ENCODE measurements at places on chromosomes 4 and X.
A peak's percentile ranks its signal among the peaks of the same experiment; 100 is the strongest.

DNA sequence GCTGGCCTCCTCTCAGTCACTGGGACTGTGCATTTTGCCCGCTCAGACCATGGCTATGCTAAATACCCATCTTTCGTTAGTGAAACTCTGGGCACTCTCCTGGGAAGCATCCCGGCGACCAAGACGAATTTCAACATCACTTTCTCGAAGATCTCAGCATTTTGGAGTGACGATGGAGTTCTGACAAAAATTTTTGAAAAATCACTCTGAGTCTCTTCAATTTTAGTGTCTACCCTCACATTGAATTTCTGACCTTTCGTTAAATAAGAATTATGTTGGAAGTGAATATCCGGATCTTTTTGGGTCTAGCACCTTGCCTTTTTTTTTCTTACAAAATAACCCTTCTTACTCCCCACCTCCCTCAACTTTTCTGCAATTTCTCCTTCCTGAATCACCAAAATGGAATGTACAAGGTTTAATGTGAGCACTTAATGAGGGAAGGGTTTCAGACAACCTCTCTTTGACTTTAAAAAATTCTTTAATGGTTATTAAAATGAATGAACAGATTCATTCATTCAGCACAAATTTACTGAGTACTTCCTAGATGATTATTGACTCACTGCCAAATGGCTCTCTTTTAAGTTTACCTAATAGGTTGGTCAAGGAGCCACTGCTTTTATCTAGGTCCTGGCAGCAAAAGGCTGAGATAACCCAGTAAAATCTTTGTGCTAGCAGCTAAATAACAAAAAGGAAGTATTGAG is 746 bp upstream of the AADAT start:
- DNase-seq: no peak

- peak; percentile 69 for DNase-seq
Measured at GRCh38 chr4:38531141-38531727, 132.8 kb upstream of the KLF3 start.

- DNase-seq: no peak
Measured at GRCh38 chr4:4195354-4195753, 31.4 kb downstream of the OTOP1 start.

- no peak for DNase-seq
Measured at GRCh38 chr4:8267077-8267476, 2.5 kb upstream of the HTRA3 start.

GRCh38 chr4:82642331-82642730 is 80.5 kb upstream of the TMEM150C start:
- no peak for DNase-seq

DNA sequence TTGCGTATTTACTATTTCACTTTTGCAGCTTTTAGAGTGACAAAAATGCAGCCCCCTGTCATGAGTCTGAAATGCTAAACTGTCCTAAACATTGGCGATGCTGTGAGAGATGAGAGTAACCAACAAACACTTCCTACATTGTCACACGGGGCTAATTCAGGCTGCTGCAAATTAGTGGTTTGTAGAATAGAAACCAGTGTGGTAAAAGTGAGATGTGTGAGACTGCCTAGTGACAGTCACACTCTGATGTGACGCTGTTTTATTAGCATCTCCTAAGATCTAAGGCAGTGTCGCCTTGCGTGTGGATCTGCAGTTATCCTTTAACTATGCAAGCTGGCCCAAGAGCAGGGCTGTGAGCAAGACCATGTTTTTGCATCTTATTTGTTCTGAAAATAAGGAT is 800.2 kb upstream of the TENM3 start:
- DNase-seq: no peak

DNA sequence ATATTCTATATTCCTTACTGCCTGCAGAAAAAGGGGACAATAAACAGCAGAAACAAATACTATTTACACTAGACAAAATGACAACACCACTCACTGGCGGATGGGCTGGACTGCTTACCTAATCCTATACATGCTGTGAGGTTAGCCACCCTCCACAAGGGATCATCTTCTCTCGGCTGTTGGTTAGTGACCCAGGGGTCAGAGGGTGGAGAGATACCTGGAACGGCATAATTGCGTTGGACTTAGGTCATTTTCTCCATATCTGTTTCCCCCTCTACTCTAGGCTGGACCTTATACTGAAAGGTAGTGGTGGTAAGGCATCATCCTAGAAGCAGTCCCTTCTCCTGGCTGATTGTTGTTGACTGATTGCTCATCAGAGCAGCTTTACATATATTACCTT is 286.8 kb upstream of the UGT8 start:
- DNase-seq: no peak

- no peak for DNase-seq
Measured at GRCh38 chrX:17588303-17588702, 149.0 kb upstream of the SCML1 start.

- no peak for DNase-seq
Measured at GRCh38 chrX:70141373-70141772, 8.1 kb downstream of the IGBP1 start.

- no peak for DNase-seq
Measured at GRCh38 chr4:138869631-138870030, 145.9 kb upstream of the NOCT start.

DNA sequence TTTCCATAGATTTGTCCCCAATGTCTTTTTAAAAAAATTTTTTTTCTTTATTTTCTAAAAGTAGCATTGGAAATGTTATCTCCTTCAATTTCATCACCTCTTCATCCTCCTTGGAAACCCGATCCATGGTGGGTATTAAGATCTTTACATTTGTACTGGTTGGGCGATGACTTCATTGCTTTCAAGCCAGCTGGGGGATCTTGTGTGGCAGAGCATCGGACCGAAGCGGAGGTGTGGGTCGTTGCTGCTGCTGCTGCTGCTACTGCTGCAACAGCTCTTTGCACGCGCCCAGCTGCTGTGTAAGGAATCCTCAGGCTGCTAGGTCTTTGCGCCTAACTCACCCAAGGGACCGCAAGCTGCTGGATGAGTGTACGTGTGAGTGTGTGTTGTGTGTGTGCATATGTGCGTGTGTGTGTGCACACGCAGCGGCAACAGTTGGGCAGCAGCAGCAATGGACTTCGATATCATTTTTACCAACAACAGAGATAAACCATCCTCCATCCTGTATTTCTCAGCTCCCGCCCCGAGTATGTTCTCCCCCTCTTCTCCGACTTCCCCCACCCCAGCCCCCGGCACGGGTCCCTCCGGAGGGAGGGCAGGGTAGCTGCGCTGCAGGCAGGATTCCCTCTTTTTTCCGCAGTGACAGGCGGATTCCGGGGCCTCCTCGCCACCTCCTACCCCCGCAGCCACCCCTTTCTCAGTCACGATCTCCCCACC is 768 bp upstream of the CDKL5 start:
- no peak for DNase-seq

GRCh38 chrX:149284616-149285015 is 220.5 kb downstream of the IDS start:
- no peak for DNase-seq

DNA sequence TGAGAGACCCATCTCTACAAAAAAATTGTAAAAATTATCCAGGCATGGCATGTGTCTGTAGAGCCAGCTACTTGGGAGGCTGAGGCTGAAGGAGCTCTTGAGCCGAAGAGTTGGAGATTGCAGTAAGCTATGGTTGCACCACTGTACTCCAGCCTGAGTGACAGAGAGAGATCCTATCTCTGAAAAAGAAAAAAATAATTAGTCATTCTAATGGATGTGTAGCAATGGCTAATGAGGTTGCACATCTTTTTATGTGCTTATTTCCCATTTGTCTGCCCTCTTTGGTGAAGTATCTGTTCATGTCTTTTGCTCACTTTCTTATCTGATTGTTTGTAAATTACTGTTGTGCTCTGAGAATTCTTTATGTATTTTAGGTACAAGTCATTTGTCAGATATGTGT is 19.0 kb upstream of the MAML3 start:
- DNase-seq: no peak

DNA sequence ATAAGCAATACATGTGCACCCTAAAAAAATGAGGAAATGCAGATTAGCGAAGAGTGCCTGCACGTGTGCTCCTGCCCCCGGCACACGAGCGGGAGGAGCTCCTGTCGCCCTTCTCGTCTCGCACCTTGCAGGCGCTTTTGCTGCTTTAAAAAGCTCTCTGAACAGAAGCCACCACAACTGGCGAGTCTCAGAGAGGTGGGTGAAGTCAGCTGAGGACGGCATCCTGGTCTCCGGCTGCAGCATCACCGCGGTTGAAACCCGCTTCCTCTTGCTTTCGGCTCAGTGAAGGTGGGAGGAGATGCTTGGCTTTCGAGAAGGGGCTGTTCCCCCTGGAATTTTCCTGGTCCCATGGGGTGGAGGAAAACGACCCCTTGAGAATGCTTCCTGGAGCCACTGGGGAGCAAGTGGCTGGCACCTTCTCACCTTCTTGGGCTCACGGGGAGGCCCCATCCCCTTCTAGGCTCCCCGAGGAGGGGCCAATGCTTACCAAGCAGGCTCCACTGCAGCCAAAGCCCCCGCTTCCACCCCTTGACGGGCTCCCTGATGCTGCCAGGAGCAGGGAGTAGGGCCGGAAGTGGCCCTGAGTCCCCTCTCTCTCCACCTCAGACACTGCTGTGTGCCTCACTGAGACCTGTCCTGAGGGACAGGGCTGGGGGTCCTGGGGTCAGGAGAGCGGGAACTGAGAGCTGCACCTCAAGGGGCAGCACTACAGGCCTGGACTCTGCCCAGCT is 29.2 kb upstream of the MXD4 start:
- DNase-seq: no peak

- no peak for DNase-seq
Measured at GRCh38 chr4:6258741-6259140, 10.9 kb upstream of the WFS1 start.

- DNase-seq: no peak
Measured at GRCh38 chr4:53186714-53187358, 179.0 kb downstream of the SCFD2 start.

GRCh38 chr4:41679991-41680390 is 68.5 kb downstream of the PHOX2B start:
- no peak for DNase-seq

DNA sequence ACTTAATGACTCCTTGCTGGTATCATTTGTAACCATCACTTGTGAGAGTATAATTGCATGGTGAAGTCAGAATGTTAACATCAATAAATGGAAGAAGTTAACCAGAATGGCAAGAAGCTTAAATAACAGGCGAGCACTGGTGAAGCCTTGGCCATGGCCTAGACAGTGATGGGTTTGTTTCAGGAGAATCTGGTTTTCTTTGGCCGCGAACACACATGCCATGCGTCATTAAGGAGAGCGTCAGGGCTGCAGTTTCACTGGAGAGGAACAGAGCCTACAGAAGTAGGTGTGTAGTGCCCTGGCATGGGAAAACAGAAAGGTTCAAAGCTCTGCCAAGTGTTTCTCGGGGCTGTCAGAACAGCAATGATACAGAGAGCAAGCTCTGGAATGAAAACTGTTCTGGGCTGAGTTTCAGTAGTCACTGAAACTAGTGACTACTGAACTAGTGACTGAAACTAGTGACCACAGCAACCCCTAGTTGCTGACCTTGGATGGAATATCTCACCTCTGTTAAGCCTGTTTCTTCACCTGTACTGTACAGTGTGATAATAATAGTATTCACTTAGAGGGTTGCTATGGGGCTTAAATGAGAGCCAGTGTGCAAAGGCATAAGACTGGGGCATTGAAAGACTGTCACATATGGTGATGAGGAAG is 93.8 kb downstream of the C4orf51 start:
- DNase-seq: no peak

GRCh38 chrX:154541589-154541895 is 5.1 kb downstream of the G6PD start:
- no peak for DNase-seq

- no peak for DNase-seq
Measured at GRCh38 chr4:81912376-81913030, 440.8 kb upstream of the RASGEF1B start.

GRCh38 chrX:24019448-24019847 is 7.5 kb downstream of the KLHL15 start:
- DNase-seq: no peak

GRCh38 chr4:8266508-8266907 is 3.0 kb upstream of the HTRA3 start:
- no peak for DNase-seq

GRCh38 chr4:1012034-1012739 is 761 bp downstream of the FGFRL1 start:
- no peak for DNase-seq

GRCh38 chrX:134718966-134719317 is 60.7 kb upstream of the PLAC1 start:
- no peak for DNase-seq

GRCh38 chr4:159271856-159272255 is 169.0 kb downstream of the RAPGEF2 start:
- DNase-seq: no peak

- DNase-seq: no peak
Measured at GRCh38 chr4:125276811-125277210, 37.9 kb upstream of the FAT4 start.

GRCh38 chr4:47484168-47484567 is 907 bp upstream of the ATP10D start:
- DNase-seq: no peak

GRCh38 chr4:79173186-79173585 is 152.7 kb downstream of the NAA11 start:
- no peak for DNase-seq

DNA sequence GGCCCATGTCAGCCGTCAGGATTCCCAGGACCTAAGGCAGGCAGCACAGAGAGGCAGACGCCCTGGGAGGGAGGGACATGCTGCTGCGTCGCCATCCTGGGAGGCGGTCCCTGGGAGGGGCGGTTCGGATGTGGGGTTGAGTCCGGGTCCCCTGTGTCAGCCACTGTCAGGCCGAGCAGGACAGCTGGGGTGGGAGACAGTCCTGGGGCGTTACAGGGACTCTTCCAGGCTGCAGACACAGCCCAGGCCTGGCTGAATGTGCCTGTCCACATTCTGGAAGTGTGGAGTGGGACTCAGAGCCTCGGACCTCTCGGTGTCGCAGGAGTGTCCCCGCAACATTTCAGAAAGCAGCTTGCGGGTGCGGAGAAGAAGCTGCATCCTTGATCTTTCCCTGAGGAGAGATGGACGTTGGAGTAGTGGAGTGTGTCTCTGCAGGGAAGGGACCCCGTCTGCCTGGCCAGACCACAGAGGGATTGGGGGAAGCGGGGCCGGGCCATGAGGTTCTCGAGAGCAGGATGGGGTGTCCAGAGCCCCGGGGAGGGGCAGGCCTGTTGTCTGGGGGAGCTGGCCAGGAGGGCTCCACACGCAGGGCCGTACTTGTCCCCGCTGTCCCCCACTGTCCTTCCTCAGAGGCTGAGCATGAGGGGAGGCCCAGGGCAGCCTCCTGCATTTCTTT is 6.1 kb downstream of the AKAP17A start:
- no peak for DNase-seq

Measured in NCI-H187 treated with DMSO at 0.1 percent for 48 hours (cell line).